ENCODE measurements at places on chromosomes 3 and 15.

GRCh38 chr3:138824114-138824506, 10.6 kb downstream of the PIK3CB start:
- DNase-seq: no peak

- peak; percentile 27 for DNase-seq
Observed at GRCh38 chr3:58307639-58308215, 1.4 kb downstream of the HTD2 start.

- DNase-seq: no peak
Observed at GRCh38 chr15:69498987-69499386, 46.4 kb downstream of the RPLP1 start.

- no peak for DNase-seq
Observed at GRCh38 chr3:127328421-127328820, 40.6 kb upstream of the PRR20G start.

GRCh38 chr3:4739289-4740236, 239.7 kb upstream of the BHLHE40 start:
- DNase-seq: no peak

GRCh38 chr3:156793851-156794250, 32.3 kb upstream of the LEKR1 start:
- no peak for DNase-seq

- no peak for DNase-seq
Observed at GRCh38 chr15:35118960-35119359, 33.9 kb upstream of the NANOGP8 start.

GRCh38 chr3:184643442-184643841, 68.4 kb downstream of the MAGEF1 start:
- no peak for DNase-seq

GRCh38 chr3:13088028-13089006, 15.1 kb upstream of the IQSEC1 start:
- no peak for DNase-seq

GRCh38 chr3:179750720-179751328, 98.0 kb downstream of the USP13 start:
- DNase-seq: no peak

- DNase-seq: no peak
Observed at GRCh38 chr3:123769356-123769743, 114.8 kb downstream of the MYLK start.

GRCh38 chr15:80898040-80898439, 91.6 kb downstream of the MESD start:
- DNase-seq: no peak

DNA sequence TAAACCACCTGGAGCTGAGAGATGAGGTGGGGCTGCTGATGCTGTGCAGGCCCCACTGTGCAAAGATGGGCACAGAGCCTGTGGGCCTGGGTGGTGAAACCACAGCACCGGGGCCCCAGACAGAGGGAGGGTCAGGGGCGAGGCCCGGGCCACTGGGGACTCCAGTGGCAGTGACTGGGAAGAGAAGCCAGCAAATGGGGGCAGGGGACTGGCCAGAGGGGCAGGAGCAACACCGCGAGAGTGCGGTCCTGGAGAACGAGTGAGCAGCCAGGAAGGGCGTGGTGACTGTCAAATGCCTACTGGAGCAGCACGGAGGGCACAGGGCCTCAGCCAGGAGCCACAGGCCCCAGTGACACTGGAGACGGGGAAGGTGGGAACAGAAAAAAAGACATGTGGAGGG, 39.8 kb downstream of the HCN4 start:
- no peak for DNase-seq

DNA sequence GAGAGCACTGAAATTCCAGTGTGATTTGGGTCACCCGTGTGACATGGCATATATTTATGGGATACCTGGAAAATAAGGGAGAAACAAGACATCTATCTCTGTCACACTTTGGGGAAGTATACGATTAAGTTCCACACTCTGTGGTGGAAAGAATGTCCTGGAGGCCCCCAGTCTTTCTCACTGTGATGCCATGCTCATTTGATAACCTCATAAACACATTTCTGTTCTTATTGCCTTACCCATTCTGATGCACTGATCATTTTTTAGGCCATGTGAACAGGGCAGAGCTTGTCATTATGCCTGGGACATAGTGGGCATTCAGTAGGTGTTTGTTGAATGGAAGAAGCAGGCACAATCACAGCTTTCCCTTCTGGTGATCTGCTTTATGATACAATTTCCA, 349.4 kb upstream of the TPRG1 start:
- DNase-seq: no peak

- no peak for DNase-seq
Observed at GRCh38 chr3:136620436-136620835, 131.7 kb downstream of the STAG1 start.
